ENCODE measurements at places on chromosomes 12 and 14. TPM values are rescaled to one million over a fixed set of nuclear protein-coding genes. Genes with fewer than 3 reads are reported as not detected.
A peak's percentile ranks its signal among the peaks of the same experiment; 100 is the strongest.

DNA sequence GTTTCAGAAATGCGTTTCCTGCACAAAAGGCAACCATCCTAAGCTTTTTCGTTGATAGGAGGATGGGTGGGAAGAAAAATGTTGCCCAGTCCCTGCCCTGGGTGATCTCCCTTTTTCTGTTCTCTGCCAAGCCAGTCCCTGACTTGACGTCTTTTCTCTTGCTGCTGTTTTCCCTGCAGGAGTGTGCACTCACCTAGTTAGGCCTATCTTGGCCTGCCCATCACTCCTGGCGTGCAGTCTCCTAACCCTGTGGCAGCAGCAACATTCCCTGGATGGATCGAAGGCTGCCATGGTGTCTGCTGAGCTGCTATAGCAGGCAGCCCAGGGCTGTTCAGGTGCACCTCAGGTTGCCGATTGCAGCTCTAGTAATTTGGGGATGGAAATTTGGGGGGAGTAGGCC lies 1.2 kb downstream of the UNC119B start:
- no peak for DNase-seq

DNA sequence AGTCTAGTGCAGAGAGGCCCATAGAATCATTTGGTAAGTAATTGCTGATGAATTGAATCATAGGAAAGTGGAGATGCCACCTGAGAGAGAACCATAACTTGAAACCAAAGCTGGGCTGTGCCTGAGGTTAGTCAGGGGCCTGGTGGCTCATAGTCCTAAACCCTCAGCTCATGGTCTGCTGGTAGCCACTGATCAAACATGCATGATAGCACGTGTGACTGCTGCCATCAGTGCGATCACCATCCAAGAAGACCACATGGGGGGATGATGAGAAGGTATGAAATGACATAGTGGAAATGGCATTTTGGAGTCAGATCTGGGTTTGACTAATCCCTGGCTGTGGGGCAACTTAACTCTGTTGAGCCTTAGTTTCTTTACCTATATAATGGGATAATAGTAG lies 190.5 kb downstream of the CACNA1C start:
- DNase-seq: no peak

DNA sequence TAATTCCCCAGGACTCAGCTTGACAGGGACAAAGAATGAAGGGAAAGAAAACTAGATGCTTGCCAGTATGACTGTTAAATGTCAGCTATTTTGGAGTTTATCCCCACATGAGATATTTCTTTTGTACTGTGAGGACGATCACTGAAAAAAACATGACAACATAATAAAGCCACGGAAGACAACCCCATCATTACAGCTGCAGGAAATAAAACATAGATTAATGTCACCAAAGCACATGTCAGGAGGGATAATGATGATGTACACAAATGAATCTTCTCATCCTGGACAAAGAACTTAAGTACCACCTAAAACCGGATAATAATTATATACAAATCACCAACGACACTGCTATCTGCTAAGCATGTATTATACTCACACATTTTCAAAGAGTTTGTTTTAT lies 84.6 kb upstream of the GRIP1 start:
- no peak for DNase-seq

GRCh38 chr14:95221531-95221930 lies 64.2 kb upstream of the DICER1 start:
- DNase-seq: no peak

DNA sequence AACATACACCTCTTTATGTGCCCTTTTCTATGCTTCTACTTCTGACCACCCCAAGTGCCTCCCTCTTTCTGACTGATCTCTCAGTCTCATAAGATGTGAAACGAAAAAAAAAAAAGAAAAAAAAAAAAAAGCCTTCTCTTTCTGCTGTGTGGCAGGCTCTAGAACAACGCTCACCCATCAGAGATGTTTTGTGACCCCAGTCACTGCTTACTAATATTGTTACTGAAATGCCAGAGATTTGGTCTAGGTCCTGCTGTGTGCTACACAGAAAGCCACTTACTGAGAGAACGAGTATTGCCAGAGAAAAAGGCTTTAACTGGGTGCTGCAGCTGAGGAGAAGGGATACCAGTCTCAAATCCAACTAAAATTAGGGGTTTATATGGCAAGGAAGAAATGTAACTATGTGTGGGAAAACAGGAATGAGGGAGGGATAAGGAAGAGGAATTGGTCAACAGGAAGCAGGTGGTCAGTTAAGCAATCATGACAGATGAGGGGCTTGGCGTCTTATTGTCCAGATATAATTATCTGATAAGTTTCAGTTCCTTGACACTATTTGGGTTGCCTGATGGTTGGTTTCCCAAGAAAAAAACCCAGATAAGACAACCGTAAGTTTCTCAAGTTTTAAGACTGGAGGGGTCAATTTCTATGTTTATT lies 149.0 kb downstream of the NAV3 start:
- DNase-seq: no peak

DNA sequence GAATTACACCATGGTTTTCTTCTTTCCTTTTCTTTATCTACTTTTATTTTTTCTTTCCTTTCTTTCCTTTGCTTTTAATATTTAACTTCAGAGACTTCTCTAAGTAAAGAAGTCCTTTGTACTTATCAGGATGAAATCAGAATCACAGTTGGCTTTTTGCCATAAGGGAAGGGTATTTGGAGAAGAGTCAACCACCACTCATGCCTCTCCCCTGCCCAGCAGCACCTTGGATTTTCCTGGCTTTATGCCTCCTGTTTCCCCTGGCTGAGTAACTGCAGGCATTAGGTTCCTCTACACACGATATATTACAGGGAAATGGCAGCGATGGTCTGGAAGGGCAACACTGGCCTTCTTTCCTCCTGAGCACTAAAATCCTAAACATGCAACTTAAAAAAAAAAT lies 266.4 kb upstream of the CAND1 start:
- DNase-seq: peak; percentile 71

DNA sequence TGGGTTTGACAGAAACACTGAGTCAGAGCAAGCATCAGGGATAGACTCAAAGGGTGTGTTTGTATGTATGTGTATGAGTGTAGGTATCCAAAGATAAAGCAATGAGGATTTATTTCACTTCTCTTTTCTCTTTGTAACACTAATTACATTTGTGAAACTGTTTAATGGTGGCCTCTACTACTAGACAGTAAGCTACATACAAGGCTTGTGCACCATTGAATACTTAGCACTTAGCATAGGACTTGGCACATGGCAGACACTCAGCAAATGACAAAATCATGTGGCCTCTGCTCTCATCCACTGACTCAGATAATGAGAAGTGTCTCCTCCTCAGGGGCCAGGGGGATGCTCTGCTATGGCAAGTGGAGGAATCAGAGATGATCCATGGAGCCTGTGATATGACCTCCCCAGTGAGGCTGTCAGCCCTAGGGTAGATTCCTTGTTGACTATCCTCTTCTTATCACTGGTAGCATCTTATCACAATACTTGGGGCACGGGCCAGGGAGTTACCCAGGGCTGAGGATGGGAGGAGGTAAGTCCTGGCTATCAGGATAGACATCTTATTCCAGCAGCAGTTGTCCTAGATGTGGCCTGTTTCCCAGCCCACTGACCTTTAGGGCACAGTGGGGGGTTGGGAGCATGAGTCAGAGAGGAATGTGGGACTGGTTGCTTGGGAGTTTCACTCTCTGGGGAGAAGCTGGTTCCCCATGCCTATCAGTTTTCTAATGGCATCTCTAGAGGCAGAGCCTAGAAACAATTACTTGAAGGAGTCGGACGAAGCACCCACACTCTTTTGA lies 71.2 kb upstream of the HOXC13 start:
- DNase-seq: peak; percentile 51

GRCh38 chr14:84442521-84442920 lies 1087.4 kb upstream of the FLRT2 start:
- DNase-seq: no peak

GRCh38 chr14:61222388-61222787 lies 58.8 kb downstream of the TMEM30B start:
- no peak for DNase-seq

DNA sequence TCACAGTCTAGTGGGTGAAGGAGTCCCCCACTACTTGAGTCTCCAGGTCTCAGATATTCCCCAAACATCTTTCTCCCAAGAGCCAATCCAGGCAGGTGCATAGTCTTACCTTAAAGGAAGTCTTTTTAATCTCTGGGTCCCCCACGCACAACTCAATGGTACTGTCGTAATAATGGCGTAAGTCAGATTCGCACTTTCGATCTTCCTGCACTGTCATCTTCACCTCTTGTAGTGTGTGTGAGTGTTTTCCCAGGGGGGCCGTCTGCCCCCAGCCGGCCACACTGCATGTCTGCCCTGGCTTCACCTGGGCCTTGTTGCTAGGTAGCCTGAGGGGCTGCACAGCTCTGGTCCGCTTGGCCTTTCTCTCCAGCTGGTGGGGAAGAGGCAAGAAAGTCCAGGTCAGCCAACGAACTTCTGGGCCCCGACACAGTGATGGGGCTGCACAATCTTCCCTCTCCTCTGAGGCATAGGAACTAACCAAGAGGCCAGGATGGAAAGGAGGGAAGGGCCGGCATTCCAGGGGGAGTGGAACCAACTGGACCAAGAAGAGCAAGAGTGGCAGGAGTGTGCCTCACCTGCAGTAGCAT lies 2.1 kb downstream of the GZMB start:
- no peak for DNase-seq

GRCh38 chr12:98644433-98644711 lies 216 bp downstream of the IKBIP start:
- DNase-seq: no peak

DNA sequence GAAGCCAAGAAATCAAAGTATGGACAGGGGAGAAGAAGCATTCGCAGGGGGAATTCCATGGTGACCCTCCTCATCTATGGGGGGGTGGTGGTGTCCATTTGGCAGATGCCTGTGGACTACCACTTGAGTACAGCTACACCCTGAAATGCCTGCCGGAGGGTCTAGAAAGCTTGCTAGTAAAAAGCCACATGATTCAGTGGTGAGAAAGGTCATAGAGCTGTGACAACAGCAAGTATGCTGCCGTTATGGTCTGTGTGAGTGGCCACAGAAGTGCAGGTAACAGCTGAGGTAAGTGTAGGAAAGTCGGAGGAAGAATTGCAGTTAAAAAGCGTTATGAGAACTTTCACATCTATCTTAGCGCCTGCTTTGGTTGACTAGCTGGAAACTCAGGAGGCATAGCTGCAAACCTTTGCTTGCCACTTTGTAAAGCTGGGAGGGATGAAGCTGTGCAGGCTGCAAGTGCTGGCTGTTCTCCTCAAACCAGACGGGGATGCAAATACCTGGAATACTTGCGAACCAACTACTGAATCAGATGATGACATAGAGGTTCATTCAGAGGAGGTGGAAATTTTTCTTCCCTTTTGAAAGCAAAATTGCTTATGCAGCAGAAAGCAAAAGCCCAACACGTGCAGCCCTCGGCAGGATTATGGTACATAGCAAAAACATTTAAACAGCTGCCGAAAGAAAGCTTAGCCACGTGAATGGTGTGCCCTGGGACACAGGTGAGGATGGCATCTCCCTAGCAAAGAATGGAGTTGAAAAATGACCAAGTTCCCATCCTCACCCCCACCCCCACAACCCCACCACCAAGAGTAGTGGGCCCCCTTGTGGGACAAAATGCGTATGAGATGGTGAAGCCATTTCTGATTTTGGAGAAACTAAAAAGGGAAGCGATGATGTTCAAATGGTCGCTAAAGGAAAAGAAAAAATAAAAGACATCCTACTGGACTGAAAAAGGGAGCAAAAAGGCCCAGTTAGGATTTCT lies 287.0 kb downstream of the RERGL start:
- no peak for DNase-seq

The GTF2H3 gene
- total RNA-seq: 66.5 TPM

GRCh38 chr14:30551460-30551859 lies 7.5 kb upstream of the G2E3 start:
- DNase-seq: no peak

The TEX22 gene
- 2.8 TPM for total RNA-seq

The MLXIP gene
- 55.3 TPM for total RNA-seq

DNA sequence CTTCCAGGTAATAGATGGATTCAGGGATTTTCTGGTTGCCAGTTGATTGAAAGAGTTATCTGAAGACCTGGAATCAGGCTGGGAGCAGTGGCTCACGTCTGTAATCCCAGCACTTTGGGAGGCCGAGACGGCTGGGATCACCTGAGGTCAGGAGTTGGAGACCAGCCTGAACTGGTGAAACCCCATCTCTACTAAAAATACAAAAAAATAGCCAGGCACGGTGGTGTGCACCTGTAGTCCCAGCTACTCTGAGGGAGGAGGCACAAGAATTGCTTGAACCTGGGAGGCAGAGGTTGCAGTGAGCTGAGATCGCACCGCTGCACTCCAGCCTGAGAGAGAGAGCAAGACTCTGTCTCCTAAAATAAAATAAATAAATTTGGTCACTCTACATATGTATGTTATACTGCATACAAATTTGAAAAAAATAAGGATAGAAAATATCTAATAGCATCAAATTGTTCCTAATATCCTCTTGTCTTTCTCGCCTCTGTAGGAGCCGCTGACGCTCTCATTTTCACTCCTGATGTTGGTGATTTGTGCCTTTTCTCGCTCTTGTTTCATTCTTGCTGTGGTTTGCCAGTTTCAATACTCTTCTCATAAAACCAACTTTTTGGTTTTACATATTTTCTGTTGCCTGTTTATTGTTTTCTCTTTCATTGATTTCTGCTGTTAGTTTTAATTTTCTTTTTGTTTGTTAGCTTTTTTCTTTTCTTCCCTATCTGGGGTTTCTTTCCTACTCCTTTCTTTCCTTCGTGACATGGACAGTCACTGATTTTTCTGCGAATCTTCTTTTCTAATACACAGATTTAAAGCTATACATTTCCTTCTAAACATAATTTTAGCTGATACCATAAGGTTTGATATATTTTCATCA lies 23.8 kb upstream of the PLD4 start:
- no peak for DNase-seq

DNA sequence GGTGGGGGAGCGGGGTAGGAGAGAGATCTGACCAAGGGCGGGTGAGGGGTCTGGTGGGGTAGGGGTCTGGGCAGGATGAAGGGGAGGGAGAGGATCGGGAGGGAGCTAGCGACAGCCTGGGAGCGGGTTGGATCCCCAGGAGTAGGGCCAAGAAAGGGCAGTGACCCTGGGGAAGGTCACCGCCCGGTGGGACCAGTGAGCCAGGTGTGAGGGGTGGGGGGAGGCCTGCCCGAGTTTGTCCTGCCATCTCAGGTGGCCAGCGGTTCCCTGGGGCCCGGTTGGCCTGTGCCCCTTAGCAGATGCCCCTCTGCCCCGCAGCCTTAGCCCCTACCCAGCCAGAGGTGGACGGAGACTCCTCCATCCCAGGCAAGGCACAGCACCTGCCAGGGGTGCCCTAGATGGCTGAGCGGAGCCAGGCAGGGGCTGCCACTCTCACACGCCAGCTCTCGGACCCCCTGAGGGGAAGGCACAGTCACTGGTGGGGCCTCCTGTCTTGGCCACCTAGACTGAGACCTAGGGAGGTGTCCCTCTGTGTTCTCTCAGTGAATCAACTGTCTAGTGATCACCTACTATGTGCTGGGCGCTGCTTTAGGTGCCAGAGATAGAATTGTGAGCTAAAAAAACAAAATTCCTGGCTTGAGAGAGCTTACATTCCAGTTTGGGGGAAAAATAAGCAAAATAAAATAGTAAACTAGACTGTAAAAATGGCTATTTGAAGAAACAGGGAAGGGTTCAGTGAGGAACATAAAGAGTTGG lies 629 bp upstream of the TTC7B start:
- DNase-seq: no peak

Data from Calu3 (cell line).